Right renal pelvis (tissue), 4 donors: ENCODE measurements at places on chromosomes 1 and 21.

DNA sequence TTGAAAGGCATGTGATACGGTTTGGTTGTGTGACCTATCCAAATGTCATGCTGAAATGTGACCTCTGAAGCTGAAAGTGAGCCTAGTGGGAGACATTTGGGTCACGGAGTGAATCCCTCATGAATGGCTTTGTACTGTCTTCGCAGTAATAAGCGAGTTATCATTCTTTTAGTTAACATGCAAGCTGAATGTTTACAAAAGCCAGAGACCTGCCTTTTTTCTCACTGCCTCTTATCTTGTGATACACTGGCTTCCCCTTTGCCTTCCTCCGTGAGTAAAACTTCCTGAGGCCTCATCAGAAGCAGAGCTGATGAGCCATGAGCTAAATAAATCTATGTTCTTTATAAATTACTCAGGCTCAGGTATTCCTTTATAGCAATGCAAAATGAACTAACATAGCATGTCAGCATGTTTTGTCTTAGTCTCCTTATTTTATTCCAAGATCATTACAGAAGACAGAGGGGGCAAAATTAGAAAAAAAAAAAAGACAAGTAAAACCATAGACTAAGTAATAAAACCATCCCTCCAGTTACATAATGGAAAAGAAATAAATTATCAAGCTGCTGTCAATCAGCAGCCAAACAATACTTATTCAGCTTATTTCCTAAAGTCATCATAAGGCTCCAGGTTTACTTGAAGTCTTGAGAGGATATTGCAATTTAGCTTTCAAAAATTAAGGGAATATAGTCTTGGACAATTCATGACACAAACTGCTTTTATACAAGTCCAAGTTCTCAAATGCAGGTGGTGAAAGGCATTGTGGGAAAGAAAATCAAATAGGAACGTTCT, 12.1 kb downstream of the RGS18 start:
- no peak for DNase-seq

GRCh38 chr1:226128487-226129075, 58.0 kb downstream of the ACBD3 start:
- DNase-seq: no peak

DNA sequence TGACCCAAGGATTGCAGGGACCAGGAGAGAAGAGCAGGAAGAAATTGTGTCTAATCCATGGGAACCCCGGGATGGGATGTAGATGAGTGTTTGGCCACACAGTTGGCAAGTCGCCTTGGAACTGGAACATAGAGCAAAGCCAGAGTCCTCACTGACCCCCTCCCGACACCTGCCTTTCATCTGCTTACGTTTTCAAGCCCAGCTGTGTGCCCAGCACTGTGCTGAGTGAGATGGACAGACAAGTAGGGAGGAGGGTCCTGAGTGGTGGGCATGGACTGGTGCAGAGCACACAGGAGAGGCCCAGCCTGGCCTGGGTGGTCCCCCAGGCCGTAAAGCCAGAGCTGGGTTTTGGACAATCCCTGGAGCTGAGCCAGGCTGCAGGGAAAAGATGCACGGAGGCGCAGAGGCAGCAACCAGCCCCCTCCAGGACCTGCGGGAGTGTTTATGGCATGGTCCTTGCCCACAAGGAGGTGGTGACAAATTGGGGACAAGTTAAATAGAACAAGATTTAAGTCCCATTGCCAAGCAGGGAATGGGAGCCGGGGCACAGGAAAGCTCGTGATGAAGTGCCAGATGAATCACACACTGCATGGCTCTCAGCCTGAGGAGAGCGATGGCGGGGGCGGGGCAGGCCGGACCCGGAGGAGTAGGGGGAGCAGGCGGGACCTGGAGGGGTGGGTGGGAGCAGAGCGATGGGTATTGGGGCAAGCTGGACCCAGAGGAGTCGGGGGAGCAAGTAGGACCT, 157.8 kb upstream of the VAMP3 start:
- no peak for DNase-seq

DNA sequence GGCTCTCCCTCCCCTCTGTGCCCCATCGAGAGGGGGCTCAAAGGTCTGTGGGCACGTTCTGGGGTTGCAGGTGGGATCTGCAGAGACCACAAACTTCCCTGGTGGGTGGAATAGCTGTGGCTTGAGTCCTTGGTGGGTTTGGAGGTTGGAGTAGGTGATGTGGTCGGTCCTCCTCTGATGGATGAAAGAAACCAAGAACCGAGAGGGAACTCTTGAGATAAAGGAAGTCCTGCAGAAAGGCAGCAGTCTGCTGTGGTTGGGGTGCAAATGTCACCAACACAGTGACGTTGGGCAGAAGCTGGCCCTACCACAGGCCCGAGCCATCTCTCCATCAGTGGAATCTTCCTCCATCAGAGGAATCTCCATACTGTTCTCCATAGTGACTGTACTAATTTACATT, 171.8 kb downstream of the FCRL5 start:
- DNase-seq: no peak

GRCh38 chr1:226890331-226891108, 20.1 kb downstream of the PSEN2 start:
- no peak for DNase-seq

DNA sequence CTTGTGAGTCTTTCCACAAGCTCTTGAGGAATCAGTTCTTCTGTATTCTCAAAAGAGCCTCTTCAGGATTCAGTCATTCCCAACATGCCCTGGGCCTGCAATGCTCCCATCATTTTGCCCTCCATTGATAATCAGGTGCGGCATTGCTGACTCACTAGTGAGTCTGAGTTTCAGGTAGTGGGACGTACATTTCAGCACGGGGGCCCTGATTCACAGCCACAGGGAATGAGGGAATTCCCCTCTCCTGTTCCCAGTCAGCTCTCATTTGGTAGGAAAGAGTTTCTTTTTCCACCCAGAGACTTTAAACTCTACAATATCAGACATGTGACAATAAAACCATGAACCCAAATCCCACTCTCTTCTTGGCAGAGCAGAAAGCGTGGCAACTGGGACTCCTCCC, 3.7 kb upstream of the IRF6 start:
- DNase-seq: no peak

DNA sequence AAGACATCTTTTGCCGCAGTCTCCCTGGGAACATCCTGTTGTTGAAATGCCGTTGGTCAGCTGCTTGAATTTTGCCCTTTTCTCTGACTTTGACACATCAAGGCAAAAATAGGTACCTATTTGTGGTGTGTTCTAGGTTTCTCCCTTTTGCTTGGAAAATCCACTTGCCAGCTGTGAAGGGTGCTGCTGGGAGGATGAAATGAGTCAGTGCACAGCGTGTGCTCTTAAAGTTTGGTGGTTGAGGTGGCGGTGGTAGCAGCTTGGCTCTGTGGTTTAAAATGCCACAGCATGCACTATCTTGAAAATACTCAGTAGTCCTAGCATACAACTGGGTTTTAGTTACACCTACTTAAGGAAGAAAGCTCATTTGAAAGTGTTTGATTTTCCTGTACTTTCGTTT, 183.8 kb downstream of the DHRS3 start:
- DNase-seq: no peak

GRCh38 chr1:26724926-26725325, 29.1 kb downstream of the ARID1A start:
- no peak for DNase-seq
